ENCODE measurements at places on chromosomes 5 and 9.

GRCh38 chr5:84290673-84291072, 94.0 kb downstream of the EDIL3 start:
- no peak for DNase-seq

DNA sequence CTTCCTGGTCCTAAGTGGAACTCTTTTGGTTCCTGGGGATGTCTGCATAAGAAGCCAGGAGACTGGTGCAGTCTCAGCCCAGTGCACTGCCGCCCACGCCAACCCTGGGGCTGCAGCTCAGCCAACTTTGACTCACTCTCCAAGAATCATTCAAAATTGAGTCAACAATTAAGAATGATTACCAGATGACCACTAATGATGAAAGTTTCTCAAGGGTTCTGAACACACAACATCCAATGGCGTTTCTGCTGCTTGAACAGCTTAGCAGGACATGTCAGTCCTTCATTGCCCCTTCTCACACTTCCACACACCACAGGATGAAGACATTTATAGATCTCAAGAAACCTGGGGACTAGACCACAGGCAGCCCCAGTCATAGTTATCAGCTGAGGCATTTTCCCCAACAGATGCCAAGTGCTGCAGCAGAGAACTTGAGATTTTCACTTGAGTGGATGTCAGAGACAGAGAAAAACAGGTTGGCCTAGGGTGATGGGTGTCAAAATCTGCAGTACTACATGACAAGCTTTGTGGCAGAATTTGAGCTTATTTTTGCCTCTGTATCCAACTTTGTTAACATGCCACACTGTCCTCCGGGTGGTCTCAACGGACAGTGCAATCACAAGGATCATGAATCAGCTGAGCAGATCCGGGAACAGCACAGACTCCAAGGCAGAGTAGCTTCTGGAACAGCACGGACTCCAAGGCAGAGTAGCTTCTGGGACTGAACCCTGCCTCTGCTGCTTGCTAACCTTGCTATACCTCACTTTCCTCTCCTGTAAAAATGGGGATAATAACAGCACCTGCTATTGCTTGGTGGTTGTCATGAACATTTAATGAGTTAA, 356.1 kb downstream of the SPOCK1 start:
- no peak for DNase-seq

- no peak for DNase-seq
Measured at GRCh38 chr9:69871118-69871834, 50.7 kb downstream of the CFAP95 start.

DNA sequence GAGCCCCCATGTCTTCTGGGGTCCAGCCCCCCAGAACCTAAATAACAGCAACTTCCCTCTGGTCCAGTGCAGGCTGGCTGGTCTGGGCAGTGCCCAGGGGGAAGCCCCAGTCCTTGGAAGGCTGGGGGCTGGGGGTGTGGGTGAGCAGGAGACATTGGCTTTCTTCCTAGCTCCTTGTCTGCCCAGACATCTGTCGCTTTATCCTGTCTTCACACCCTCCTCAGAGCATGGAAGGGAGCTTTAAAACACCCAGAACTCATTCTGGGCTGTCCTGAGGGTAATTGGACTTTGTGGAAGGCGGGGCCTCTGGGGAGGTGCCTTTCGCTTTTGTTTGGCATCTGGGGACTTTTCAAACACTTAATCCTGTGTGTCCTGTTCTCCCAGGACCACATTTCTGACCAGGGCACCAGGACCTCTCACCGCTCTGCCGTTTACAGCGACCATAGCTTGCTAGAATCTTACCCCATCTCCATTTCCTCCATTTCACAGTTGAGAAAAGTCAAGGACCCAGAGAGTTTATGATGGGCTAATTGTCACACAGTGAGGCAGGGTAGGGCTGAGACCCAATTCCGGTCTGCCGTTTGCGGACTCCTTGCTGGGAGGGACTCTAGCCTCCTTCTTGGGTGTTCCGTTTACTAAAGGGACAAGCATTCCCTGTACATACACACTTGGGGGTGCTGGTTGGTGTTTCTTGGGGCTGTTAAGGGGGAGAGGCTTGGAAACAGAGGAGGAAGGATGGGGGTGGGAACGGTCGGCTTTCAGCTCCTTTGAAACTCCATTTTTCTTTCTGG, 1.1 kb downstream of the GSN start:
- DNase-seq: no peak

GRCh38 chr9:764986-765385, 76.5 kb upstream of the DMRT1 start:
- no peak for DNase-seq

GRCh38 chr9:135224921-135225541, 137.6 kb downstream of the OLFM1 start:
- no peak for DNase-seq

GRCh38 chr5:95759005-95759404, 27.9 kb downstream of the RHOBTB3 start:
- DNase-seq: no peak

DNA sequence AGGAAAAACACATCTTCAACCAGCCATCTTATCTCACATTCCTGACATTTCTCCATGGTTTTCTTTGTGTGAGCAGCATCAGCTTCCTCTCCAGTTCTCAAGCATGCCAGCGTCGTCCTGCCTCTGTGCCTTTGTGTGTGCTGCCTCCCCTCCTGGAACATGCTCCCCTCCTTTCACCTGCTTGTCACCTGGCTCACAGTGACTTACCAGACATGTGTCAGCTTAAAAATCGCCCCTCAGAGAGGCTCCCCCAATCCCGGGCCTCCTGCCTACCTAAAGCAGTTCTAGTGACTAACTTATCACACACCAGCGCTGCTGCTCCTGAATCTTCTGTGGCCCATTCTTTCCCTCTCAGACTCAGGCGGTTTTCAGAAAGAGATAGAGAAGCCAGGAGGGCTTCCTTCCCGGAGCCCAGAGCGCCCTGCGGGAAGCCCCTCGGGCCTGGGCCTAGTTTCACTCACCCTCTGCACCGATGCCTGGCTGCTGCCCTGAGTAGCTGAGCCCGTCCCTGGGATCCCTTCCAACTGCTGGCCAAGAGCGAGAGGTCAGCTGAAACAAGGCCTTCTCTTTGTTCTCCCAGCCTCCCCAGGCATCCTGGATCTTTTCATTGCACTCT, 51.1 kb upstream of the MVB12B start:
- DNase-seq: no peak

GRCh38 chr9:35905912-35906679, at the start of gene HRCT1:
Gene HRCT1 (plus strand): TSS chr9:35906202. CDS start chr9:35906288, 86 bp downstream.
- DNase-seq: no peak

- DNase-seq: no peak
Measured at GRCh38 chr9:134919303-134919702, 1.6 kb upstream of the FCN1 start.

DNA sequence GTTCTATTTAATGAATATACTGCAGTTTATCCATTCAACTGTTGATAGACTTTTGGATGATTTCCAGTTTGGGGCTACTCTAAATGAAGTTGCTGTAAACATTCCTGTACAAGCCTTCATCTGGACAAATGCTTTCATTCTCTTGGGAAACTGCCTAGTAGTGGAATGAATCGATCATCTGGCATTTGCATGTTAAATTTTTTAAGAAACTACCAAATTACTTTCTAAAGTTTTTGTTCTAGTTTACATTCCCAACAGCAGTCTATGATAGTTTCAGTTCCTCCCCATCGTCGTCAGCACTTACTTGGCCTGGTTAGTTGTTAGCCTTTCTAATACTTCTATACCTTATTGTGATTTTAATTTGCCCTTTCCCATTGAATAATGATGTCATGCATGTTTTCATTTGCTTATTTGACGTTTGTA, 306.3 kb downstream of the FER start:
- DNase-seq: no peak

DNA sequence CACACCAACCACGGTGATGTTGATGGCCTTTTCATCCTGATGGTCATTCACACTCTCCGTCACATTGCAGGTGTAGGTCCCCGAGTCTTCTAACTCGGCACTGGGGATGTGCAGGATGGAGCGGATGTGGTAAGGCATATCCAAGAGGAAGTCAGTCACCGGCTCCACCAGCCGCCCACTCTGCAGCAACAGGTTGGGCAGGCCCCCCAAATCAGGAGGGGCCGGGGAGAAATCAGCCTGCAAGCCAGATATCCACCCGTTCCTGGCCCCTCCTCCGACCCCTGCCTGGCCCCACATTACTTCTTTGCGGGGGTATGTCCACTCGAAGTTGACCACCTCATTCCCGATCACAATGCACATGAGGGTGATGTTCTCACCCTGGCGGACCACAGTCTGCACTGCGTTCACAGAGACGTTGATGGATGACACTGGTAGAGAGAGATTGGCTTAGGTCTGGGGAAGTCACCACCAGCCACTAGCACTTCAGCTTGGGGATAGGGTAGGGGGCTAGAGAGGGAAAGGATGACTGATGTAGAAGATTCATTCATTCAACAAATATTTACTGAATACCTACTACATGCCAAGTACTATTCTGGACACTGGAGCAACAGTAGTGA, 22.0 kb downstream of the PDGFRB start:
- no peak for DNase-seq

DNA sequence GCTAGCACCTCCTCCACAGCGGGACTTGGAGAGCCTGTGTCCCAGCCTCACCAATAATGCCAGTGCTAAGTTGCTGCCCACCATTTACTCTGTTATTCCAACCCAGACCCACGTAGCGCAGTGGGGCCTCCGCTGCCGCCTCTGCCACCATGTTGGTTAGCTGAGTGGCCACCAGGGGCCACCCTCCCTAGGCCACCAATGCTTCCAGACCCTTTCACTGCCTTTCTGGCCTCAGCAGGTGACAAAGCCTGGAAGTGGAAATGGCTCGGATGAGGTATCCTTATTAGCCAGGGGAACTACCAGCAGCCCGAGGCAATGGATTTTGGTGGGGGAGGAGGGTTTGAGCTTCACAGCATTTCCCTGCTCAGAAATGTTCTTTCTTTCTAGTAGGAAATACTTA, 110.1 kb downstream of the OSTF1 start:
- DNase-seq: no peak
